Osteoblast (primary cell): ENCODE measurements at places on chromosomes 11 and 22. TPM values are rescaled to one million over a fixed set of nuclear protein-coding genes. Genes with fewer than 3 reads are reported as not detected.

TRIM49 gene
- not detected in 2 replicates for total RNA-seq

- H3K27ac ChIP-seq, result no peak overlapping the region
- peak; percentile 78 for DNase-seq
These were observed 68.0 kb downstream of the ZBTB44 start for GRCh38 chr11:130246738-130247137.

NECTIN1 gene
- 4.1 and 5.8 TPM in 2 replicates for total RNA-seq

ARHGAP42 gene
- 9.4 and 10.9 TPM in 2 replicates for total RNA-seq
